Heart right ventricle (tissue), 16 donors: ENCODE measurements at places on chromosomes 7 and 10.
A peak's percentile ranks its signal among the peaks of the same experiment; 100 is the strongest.

DNA sequence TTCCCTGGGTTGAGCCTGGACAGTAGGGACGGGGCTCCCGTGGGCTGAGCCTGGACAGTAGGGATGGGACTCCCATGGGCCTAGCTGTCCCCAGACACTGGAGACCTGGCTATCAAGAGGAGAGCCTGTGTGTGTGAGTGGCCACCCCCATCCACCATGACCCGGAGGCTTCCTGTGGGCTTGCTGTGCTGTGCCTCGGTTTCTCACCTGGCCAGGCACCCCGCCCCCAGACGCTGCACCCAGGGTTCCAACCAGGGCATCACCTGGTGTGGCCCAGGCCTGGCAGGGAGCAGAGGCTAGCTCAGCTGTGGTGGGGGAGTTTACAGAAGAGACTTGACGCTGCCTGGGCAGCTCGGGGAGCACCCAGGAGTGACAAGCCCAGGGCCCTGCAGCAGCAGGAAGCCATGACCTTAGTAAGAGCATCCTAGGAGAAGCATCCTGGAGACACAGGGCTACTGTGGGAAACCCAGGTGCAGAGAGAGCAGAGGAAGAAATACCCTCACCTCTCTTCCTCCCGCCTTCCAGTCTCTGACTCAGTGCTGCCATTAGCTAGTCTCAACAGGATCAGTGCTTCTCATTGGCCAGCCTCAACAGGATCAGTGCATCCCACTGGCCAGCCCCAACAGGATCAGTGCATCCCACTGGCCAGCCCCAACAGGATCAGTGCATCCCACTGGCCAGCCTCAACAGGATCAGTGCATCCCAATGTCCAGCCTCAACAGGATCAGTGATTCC lies 61.0 kb downstream of the PDGFA start:
- H3K36me3 ChIP-seq, result no peaks in the 10 kb centered on the region
- peaks cover 24% of the 10 kb centered on the region for H3K4me1 ChIP-seq
- H3K27me3 ChIP-seq, result no peaks in the 10 kb centered on the region
- no peak for DNase-seq
- H3K4me3 ChIP-seq, result no peak overlapping the region

- no peak overlapping the region for H3K4me3 ChIP-seq
- H3K27ac ChIP-seq, result no peak overlapping the region
Observed at GRCh38 chr7:28940741-28941384, 17.3 kb downstream of the TRIL start.

- H3K27me3 ChIP-seq, result no peaks in the 10 kb centered on the region
- H3K27ac ChIP-seq, result no peak overlapping the region
- no peak for DNase-seq
- peaks cover 3% of the 10 kb centered on the region for H3K36me3 ChIP-seq
Observed at GRCh38 chr7:128842674-128843641, 12.8 kb downstream of the FLNC start.

DNA sequence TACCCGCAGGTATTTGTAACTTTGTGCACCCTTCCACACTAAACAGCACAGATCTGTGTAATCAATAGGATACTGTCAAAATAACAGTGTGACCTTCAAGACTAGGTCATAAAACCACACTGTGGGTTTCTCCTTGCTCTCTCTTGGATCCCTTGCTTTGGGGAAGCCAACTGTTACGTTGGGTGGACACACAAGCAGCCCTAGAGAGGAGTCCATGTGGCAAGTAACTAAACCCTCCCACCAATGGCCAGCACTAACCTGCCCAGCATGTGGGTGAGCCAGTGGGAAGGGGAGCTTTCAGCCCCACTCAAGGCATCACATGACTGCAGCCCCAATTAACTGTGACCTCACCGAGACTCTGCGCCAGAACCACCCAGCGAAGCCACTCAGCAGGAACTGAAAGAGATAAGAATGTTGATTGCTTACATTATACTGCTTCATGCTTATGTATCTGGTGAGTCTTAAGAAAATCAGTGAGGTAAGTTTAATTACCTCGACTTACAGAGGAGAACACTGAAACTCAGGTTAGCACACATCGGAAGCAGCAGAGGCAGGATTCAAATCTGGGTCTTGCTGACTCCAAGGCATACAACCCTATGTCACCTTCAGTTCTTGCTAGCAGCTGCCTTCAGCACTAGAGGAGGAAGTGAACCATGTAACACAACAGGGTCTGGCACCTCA lies 9.4 kb upstream of the ZC3HAV1 start:
- peak overlapping the region; percentile 3 for H3K4me3 ChIP-seq
- H3K27ac ChIP-seq, result no peak overlapping the region
- H3K27me3 ChIP-seq, result peaks cover 20% of the 10 kb centered on the region

- DNase-seq, result no peak
- no peak overlapping the region for H3K4me3 ChIP-seq
- H3K27me3 ChIP-seq, result no peaks in the 10 kb centered on the region
- no peak overlapping the region for H3K27ac ChIP-seq
- peaks cover 11% of the 10 kb centered on the region for H3K4me1 ChIP-seq
- H3K36me3 ChIP-seq, result peaks cover 86% of the 10 kb centered on the region
Observed at GRCh38 chr7:75982306-75983064, 11.9 kb downstream of the TMEM120A start.

GRCh38 chr10:31700181-31700611 lies 228.4 kb downstream of the ARHGAP12 start:
- no peaks in the 10 kb centered on the region for H3K27me3 ChIP-seq
- H3K27ac ChIP-seq, result peak overlapping the region; percentile 95
- no peak overlapping the region for H3K4me3 ChIP-seq
- DNase-seq, result peak; percentile 42
- no peaks in the 10 kb centered on the region for H3K36me3 ChIP-seq

DNA sequence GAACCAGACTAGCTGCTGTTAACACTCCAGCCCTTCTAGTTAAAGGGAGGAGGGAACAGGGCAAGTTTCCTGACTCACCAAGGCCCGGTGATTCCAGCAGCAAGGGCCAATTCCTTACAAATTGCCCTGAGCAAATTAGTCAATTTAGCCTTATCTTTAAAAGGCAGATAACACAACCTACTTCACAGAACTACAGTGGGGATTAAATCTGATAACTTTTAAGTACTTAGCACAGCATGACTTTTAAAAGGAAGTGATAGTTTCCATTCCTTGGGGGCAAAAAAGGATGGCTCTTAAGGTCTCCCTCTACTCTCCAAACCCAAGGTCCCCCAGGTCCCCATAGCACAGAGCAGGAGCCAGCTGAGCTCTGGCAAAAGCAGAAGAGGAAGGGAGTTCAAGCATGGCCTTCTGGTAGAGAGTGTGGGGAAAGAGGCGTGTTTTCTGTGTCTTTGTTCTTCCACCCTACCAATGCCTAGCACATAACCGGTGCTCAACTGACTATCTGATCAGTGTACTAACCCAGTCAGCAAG lies 4.0 kb downstream of the CDCA7L start:
- H3K27me3 ChIP-seq, result no peaks in the 10 kb centered on the region
- no peak for DNase-seq
- H3K4me3 ChIP-seq, result no peak overlapping the region
- peaks cover 10% of the 10 kb centered on the region for H3K36me3 ChIP-seq
- peaks cover 29% of the 10 kb centered on the region for H3K4me1 ChIP-seq

GRCh38 chr10:49311555-49312236 lies 12.7 kb downstream of the C10orf71 start:
- no peaks in the 10 kb centered on the region for H3K36me3 ChIP-seq
- peak overlapping the region; percentile 60 for H3K27ac ChIP-seq
- H3K4me1 ChIP-seq, result peaks cover 46% of the 10 kb centered on the region
- no peak for DNase-seq
- no peak overlapping the region for H3K4me3 ChIP-seq

DNA sequence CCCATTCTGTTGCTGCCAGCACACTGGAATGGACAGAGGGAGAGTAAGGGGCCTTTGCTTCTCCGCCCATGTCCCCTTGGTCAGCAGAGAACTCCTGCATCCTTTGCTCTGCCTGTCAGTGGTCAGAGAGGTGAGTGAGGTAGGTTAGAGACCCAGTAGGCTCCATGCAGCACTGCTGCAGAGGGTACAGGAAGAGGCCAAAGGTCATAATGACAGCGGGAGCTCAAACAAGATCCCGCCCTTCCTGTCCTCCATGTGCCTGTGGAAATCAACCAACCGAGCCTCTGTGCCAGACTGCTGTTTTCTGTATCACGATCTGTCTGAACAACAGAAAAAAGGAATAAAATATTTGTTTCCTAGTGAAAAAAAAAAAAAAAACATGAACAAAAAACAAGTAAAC lies 81.4 kb downstream of the ZNF33B start:
- no peak overlapping the region for H3K4me3 ChIP-seq
- H3K27ac ChIP-seq, result no peak overlapping the region
- DNase-seq, result no peak
- no peaks in the 10 kb centered on the region for H3K36me3 ChIP-seq

GRCh38 chr10:9800571-9800970 lies 1217.1 kb upstream of the CELF2 start:
- H3K27me3 ChIP-seq, result no peaks in the 10 kb centered on the region
- no peak overlapping the region for H3K27ac ChIP-seq
- H3K4me3 ChIP-seq, result no peak overlapping the region
- no peak for DNase-seq

GRCh38 chr10:117360016-117360415 lies 15.2 kb downstream of the PDZD8 start:
- no peak for DNase-seq
- H3K27me3 ChIP-seq, result no peaks in the 10 kb centered on the region
- H3K4me1 ChIP-seq, result peaks cover 50% of the 10 kb centered on the region
- H3K36me3 ChIP-seq, result no peaks in the 10 kb centered on the region
- no peak overlapping the region for H3K27ac ChIP-seq
- no peak overlapping the region for H3K4me3 ChIP-seq

DNA sequence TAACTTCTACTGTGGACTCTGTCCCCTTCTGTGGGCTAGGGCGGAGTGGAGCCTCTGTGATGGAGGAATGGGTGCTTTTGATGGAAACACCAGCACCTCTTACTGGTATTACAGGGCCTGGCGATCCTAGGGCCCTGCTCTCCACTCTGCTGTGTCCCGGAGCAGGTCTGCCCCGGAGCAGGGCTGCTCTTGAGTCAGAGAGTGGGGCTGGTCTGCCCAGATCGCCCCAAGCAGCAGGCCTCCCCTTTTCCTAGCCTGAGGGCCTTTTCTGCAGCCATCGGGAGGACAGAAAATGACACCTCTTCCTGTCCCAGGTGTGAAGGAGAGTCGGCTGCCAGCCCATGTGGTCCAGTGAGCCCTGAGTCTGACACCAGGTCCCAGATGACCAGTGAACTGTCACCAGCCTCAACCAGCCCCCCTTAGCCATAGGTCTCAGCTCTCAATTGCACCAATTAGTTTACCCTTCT lies 1.4 kb downstream of the ZNF282 start:
- H3K27me3 ChIP-seq, result no peaks in the 10 kb centered on the region
- peak overlapping the region; percentile 86 for H3K27ac ChIP-seq
- peak overlapping the region; percentile 88 for H3K4me3 ChIP-seq
- peaks cover 17% of the 10 kb centered on the region for H3K4me1 ChIP-seq
- DNase-seq, result no peak
- H3K36me3 ChIP-seq, result peaks cover 42% of the 10 kb centered on the region

GRCh38 chr10:59934701-59935100 lies 28.3 kb upstream of the CCDC6 start:
- H3K4me1 ChIP-seq, result no peaks in the 10 kb centered on the region
- H3K36me3 ChIP-seq, result no peaks in the 10 kb centered on the region
- DNase-seq, result no peak
- H3K27me3 ChIP-seq, result no peaks in the 10 kb centered on the region

DNA sequence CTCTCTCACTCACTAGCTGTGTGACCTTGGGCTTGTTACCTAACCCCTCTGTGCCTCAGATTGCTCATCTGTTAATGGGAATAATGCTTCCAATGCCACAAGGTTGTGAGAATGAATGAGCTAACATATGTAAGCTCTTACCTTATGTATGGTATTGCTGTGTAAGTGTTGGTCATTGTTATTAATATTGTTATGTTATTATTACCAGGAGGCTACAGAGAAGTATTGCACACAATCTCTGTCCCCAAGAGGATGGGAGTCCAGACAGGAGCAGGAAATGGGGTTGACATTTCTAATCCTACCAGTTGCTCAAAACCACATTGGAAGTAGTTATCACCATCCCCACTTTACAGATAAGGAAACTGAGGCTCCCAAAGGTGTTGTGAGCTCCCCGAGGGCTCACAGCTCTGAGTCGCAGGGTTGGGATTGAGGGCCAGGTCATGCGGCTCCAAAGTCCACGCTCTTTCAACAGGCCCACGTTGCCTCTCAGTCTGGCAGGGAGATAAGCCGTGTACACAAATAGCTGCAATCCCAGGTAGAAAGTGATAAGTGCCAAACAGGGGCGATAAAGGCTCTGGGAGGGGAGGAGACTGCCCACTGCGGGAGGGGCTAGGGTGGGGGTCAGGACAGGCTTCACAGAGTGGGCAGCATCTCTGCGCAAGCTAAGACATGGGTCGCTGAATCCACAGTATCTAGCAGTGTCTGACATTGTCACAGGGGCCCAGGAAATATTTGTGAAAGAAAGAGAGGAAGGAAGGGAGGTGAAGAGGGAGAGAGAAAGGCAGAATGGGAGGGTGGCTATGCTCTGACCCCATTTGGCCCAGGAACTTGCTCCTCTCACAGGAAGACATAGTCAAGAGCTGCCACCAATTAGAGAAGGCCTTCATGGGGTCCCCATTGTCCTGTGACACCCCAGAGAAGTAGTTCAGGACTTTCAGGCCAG lies 9.6 kb upstream of the ZMIZ1 start:
- no peaks in the 10 kb centered on the region for H3K27me3 ChIP-seq
- DNase-seq, result no peak
- no peak overlapping the region for H3K4me3 ChIP-seq
- peaks cover 14% of the 10 kb centered on the region for H3K4me1 ChIP-seq

DNA sequence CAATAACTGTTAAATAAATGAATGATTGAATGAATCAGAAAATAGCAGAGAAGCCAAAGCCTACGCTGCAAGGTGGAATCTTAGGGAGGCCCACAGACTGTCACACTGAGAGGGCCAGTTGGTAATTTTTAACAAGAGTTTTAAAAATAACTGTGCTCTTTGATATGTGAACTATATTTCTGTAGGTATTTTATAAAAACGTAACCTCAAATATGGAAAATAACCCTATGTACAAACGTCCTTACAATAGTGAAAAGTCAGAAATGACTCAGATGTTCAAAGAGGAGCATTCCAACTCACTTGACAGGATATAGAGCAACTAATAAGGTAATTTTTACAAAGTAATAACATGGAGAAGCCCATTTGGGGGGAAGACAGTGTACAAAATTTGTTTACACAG lies 18.9 kb upstream of the TMEM273 start:
- H3K36me3 ChIP-seq, result no peaks in the 10 kb centered on the region
- H3K4me1 ChIP-seq, result peaks cover 12% of the 10 kb centered on the region
- DNase-seq, result no peak
- H3K27me3 ChIP-seq, result no peaks in the 10 kb centered on the region
- H3K4me3 ChIP-seq, result no peak overlapping the region

- H3K27me3 ChIP-seq, result peaks cover 6% of the 10 kb centered on the region
- no peak overlapping the region for H3K4me3 ChIP-seq
- peaks cover 3% of the 10 kb centered on the region for H3K4me1 ChIP-seq
- DNase-seq, result peak; percentile 24
Observed at GRCh38 chr10:118531105-118531852, 64.2 kb downstream of the PRLHR start.

DNA sequence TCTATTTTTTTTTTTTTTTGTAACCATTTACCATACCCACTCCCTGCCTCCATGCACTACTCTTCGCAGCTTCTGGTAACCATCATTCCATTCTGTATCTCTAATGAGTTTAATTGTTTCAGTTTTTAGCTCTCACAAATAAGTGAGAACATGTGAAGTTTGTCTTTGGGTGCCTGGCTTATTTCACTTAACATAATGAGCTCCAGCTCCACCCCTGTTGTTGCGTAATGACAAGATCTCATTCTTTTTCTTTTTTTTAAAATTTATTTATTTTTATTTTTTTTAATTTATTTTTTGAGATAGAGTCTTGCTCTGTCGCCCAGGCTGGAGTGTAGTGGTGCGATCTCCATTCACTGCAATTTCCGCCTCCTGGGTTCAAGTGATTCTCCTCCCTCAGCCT lies 142.3 kb upstream of the PCLO start:
- DNase-seq, result no peak
- no peak overlapping the region for H3K27ac ChIP-seq
- H3K27me3 ChIP-seq, result no peaks in the 10 kb centered on the region
- no peaks in the 10 kb centered on the region for H3K36me3 ChIP-seq
- H3K4me1 ChIP-seq, result no peaks in the 10 kb centered on the region
